ENCODE measurements at places on chromosomes 1 and 21.

GRCh38 chr1:171142416-171143385, 42.4 kb upstream of the FMO2 start:
- DNase-seq: no peak

DNA sequence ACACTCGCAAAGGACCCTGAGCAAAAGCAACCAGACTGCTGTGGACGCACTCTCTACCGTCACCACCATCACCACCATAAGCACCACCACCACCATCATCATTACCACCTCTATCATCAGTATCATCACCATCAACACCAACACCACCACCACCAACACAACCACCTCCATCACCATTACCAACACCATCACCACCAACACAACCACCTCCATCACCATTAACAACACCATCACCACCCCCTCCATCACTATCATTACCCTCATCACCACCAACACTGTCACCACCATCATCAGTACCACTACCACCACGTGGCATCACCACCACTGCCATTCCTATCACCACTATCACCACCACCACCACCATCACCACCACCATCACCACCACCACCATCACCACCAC, 38.8 kb upstream of the RIPK4 start:
- no peak for DNase-seq

DNA sequence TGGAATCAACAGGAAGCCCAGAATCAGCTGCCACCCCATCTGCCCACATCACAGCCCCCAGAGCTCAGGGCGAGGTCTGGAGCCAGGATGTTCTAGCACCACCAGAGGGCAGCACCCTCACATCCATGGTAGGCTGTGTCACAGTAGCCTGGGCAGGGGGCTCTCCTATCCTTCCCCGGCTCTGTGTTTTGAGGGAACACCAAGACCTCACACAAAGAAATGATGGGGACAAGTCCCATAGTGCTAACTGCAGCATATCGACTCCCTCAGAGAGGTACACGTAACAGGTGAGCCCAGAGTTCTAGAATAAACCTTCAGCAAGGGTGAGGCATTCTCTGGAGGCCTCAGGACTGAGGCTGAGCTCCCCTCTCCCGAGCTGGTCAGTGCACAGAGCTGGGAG, 2.3 kb upstream of the KCNC4 start:
- peak; percentile 86 for DNase-seq

- DNase-seq: no peak
Measured at GRCh38 chr1:31383967-31384366, 11.1 kb upstream of the FABP3 start.

DNA sequence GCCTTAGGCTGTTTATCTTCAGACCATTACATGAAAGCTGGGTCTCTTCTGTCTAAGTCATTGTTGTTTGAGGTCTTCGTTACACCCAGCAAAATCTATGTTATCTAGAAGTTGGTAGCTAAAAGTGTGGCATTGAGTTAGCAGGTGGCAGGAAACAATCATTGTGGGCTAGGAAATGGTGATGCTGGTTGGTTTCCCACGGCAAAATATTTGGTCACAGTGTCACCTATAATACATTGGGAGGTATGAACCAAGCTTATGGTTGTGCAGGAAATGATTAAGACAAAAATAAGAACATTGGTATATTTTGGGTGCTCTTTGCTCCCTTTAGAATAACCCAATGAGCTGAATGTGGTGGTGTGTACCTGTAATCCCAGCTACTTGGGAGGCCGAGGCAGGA, 169.7 kb downstream of the TRIM33 start:
- no peak for DNase-seq

DNA sequence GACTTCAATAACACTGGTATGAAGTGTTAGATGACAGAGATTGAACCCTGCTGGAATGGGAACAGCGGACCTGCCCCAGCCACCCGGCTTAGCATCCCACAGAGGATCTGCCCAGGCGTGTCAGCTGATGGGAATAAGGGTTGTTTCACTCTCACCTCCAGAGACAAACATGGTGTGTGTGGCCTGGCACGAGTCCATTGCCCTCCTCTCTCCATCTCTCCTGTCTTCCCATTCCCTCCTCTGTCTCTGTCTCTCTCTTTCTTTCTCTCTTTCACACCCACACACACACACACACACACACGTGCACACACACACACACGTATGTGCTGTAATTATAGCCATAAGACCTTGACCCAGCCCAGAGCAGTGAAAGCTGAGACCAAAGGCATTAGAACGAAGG, 200.2 kb downstream of the HIVEP3 start:
- DNase-seq: no peak

DNA sequence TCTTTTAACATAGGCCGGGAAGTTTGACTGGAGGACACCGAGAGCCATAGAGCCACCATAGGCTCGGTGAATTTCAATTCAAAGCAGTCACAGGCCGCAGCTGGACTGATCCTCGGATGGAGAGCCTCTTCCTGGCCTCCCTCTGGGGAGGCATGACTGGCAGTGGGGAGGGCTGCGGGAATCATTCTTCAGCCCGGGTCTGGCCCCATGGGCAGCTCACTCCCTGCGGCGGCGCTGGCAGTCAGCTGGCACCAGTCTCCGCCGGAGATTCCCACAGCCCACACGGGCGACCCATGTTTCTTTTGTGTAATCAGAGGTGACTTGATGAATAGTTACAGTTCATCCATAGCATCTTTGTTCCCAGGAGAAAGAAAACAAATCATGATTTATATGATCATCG, 10.6 kb downstream of the ESPN start:
- DNase-seq: no peak

DNA sequence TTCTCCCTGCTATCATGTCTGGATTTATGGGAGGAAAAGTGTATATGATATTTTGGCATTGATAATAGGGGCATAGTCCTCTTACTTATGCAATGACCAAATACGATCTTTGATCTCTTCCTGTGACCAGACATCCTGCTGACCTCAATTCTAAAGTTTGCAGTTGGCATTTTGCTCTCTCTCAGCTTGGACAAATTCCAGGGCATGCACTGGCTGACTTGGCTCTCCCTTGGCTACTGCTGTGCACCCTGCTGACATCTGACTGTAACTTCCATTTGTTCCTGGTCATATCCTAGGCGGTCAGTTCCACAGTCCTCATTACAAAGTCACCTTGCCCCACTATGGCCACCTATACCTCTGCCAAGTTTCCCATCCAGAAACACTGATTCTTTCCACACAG, 380.7 kb upstream of the NR5A2 start:
- no peak for DNase-seq

- DNase-seq: no peak
Measured at GRCh38 chr1:154493276-154493675, 8.7 kb upstream of the TDRD10 start.

DNA sequence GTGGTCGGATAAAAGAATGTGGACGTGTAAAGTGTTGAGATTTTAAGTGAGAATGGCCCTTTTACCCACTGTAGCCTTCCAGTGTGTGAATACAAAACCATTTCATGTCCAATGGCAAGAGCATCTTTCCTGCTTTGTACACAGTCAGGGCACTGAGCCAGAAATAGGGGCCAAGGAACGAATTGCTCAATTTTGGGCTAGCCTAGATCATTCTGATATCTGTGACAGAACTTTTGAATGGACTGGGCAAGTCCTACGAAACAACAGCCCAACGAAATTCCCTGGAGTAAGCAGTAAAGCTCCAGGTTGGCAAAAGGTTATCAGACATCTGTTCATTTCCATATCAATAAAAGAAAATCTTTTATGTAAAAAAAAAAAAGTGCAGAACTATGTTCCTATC, 5.5 kb downstream of the KIF26B start:
- DNase-seq: no peak

GRCh38 chr1:54764922-54765561, 719 bp upstream of the PARS2 start:
- DNase-seq: no peak

DNA sequence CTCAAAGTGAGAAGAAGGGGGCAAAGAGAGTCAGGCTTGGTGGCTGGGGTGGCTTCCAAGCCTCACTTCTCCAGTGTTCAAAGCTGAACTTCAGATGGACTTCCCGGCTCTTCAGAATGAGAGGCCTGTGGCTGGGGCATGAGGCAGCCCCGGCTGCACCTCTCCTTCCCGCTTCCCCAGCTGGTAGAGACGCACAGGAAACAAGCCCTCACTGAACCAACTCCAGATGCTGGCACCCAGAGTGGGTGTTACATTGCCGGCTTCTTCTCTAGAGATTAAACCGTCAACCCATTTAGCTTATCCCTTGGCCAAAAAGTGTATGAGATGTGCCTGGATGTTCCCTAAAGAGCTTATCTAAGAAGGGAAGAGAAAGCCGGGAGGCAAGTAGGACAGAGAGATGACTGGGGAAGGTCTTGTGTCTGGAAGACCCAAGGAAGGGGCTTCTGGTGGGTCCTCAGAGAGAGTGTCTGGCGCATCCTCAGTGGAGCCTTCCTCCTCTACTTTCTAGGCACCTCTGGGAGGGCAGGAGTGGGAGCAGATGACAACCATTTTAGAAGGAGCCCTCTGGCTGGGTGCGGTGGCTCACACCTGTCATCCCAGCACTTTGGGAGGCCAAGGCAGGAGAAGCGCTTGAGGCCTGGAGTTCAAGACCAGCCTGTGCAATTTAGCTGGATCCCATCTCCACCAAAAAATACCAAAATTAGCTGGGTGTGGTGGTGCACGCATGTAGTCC, 2.0 kb downstream of the ADAMTSL4 start:
- DNase-seq: no peak

- DNase-seq: no peak
Measured at GRCh38 chr1:111052246-111052645, 87.6 kb downstream of the DRAM2 start.

GRCh38 chr1:3735688-3736087, 16.6 kb upstream of the CCDC27 start:
- DNase-seq: no peak

DNA sequence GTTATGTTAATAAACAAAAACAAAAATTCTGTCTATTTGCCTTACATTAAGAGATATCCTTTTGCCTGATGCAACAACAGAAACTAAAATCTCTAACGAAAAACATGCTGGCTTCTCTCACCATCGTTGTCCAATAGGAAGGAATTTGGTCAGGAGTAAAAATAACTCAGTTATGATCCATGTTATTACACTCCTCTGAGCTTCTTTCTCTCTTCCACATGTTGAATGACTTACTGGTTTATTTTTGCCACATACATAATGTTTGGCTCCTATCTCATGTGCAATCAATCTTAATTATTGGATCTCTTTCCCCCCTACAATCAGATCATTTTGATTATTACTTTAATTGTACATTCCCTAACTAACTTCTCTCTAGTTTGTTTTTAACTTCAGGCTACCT, 688.4 kb downstream of the USP25 start:
- DNase-seq: no peak

DNA sequence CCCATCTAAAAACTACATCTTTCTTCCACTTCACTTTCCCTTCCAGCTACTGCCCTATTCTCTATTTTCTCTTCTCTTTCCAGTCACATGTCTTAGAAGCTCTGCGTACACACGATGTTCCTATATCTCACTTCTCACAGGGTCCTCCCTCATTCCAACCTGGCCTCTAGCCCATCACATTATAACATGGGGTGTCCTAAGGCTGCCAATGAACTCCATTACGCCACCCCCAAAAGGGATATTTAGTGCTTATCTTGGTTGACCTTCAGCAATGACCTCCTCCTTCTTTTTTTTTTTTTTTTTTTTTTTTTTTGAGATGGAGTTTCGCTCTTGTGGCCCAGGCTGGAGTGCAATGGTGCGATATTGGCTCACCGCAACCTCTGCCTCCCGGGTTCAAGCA, 38.2 kb upstream of the FAM89A start:
- no peak for DNase-seq

GRCh38 chr1:9044236-9044635, 18.0 kb upstream of the SLC2A7 start:
- DNase-seq: no peak

DNA sequence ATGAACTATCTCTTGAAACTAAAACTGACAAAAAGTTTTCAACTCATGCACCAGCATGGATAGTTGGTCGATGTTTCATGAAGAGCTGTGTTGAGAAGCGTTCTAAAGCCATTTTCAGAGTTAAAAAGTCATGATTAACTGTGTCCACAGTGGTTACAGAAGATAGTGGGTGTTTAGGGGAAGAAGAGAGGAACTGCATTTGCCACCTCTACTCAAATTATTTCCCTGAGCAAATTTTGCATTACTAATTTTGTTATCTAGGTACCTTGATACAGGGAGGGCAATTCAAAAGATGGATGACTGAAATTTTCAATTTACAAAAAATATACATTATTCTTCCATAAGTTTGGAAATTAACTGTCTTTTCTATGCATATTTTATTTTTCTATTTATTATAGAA, 15.5 kb downstream of the SAMSN1 start:
- no peak for DNase-seq

- DNase-seq: no peak
Measured at GRCh38 chr1:16072095-16072494, 1.4 kb downstream of the FAM131C start.

DNA sequence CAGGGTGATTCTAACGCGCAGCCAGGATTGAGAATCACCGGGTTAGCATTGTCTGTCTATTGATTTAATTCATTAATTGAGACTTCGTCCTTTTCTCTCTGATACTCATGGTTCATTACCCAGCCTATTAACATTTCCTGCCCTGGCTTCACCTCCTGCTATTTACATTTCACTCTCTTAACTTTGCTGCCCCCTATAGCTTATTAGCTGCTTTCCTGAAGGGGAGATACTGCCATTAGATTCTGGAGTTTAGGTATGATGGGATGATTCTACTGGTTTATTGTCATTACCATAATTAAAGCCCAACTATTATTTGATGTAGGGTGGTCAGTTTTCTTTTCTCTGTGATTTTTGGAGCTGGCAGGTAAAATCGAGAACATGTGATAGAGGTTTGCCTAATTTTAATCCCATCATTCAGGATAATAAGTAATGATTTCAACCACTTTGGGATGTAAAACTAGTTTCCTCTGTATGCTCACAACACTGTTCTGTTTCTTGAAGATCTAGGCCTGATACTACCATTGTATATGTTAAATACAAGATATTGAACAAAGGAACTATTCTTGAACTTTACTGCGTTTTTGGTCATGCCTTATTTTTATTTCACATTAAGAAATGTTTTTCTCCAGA, 6.4 kb downstream of the PPP2R5A start:
- peak; percentile 58 for DNase-seq

- DNase-seq: no peak
Measured at GRCh38 chr1:43288785-43289706, 3.7 kb upstream of the C1orf210 start.

DNA sequence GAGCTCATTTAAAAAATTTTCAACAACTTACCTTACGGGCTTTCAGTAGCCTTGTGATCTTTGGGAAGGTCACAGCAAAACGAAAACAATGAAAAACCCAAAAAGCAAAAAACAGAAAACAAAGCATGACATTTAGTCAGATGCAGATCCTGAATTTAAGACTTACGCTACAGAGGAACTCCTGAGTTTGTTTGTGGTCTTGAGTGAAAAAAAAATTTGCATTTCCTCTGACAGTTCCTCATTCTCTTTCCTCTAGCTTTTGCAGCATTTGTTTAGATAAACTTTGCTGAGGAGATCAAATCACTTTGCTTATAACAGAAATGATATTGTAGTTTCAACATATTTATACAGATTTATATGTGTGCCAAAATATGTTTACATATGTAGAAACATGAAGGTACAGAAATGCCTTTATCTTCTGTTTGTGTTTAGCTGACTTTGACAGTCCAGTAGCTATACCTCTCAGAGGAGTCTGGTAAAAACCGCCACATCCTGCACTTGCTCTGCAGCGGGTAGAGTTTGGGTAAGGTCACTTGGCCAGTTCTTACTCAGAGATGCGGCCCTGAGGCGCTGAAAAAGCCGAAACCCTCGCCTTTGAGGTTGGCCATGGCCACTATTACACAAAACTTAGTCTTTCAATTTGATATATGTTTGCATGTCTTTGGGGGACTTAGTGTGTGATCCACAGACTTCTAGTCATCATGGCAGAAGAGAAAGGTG, 142.5 kb downstream of the TNR start:
- DNase-seq: peak; percentile 72

All from GM13977 (cell line).